Activated CD4-positive, alpha-beta T cell treated with anti-CD3 and anti-CD28 coated beads, Interleukin-2, amount 50 U/mL, for 4 hours (primary cell): ENCODE measurements at places on chromosomes 4 and X.

- no peak for DNase-seq
These were observed 125.0 kb downstream of the BMPR1B start for GRCh38 chr4:94882756-94883155.

DNA sequence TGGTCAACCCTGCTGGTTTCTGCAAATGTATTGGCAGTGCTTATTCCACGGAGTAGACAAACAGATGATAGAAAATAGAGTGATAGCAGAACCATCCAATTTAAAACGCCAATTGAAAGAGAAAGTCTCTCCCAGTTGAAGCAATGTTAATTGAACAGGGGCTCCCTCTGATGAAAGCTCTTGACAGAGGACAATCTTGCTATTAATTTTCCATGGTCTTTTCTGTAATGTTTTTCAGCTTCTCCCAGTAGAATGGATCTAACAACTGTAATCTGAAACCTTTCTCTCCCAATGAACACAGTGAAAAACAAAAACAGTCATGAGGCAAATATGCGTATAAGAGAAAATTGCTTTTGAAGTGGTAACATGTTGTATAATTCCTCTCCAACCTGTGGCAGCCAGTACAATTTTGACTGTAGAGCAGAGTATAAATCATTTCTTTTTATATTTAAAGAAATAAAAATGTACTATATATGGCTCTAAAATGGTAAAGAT lies 225.1 kb upstream of the GALNTL6 start:
- no peak for DNase-seq

DNA sequence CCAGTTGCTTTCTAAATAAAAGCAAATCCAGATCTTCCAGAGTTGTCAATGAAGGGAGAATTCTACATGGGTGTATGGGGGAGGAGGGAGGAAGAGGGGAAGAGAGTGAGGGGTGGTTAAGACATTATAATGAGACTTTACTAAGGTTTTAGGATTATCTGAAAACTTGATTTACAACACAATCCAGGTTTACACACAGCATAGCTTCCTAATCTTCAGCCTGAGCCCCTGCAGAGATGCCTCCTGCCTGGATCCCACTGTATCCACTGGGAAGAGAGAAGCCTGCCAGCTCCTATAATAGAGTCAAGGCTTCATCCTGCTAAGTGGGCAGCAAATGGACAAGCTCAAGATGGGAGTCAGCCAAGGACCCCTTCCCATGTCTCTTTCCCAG lies 85.6 kb upstream of the KIT start:
- no peak for DNase-seq

- no peak for DNase-seq
These were observed 47.9 kb upstream of the RPA4 start for GRCh38 chrX:96835660-96836289.

- no peak for DNase-seq
These were observed 48.2 kb upstream of the EPGN start for GRCh38 chr4:74260036-74260435.

DNA sequence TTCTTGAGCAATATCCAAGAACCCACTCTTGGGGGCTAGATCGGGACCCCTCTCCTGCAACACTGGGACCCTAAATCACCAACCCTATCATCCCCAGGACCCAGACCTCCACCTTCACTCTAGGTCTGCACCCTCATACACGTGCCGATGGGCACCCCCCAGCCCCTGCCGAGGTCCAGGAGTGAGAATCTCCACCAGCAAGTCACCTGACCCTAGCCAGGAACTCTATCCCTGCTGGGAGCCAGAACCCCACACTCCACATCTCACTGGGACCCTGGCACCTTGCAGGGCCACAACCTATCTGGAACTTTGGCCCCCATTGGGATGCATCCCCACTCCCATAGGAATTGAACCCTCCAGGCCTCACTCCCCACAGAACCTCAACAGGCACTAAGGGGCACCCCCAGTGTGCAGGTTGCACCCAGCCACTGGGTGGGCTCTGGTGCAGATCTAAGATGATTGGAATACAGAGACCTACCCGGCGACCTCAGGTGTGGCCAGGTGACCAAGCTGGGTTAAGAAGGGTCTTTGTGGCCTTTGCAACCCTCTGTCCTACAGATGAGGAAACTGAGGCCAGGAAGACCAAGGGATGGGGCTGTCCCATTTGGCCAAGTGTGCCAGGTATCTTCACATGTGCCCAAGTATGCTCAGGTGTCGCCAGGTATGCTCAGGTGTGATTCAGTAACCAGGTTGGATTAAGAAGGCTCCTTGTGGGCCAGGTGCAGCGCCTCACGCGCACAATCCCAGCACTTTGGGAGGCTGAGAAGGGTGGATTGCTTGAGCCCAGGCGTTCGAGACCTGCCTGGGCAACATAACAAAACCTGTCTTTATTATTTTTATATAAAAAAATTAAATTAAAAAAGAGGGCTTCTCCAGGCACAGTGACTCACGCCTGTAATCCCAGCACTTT lies 3.1 kb upstream of the DHRSX start:
- no peak for DNase-seq

GRCh38 chrX:140503238-140503601 lies 1.6 kb downstream of the SOX3 start:
- no peak for DNase-seq

DNA sequence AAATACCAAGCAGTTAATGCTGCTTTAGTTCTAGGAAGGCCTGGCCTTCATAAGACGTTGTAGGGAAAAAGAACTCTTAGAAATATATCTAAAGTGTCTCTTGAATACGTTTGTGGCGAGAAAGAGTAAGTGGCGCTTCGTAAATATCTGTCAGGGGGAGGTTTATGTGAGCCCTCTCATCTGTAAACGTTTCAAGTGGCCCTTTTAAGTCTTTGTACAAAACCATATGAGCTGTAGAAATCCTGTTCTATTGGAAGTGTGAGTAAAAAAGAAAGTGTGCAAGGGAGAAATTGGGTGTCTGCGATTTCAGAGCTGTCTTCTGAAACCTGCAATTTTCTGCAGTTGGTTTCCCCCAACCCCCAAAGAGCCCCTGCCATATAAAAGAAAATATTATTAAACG lies 8.6 kb upstream of the INTU start:
- DNase-seq = no peak

- no peak for DNase-seq
These were observed 144.6 kb downstream of the CDS1 start for GRCh38 chr4:84727491-84727890.

DNA sequence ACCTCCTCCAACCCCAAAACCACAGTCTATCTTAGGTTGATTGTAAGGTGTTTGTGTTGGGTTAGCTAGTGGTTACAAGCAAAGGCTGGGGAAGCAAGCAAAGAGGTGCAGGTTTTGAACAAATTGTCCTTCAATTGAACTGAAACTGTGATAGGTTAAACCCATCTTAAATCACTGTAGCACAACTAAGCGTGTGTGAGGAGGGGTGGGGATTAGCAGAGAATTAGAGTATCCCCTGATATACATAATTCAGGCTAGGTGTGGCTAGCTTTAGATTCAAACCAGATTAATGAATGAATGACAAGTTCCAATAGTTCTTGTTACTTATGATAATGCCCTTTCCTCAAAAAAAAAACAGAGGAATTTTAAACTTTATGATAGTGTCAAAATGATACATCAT lies 191.0 kb upstream of the POF1B start:
- no peak for DNase-seq

DNA sequence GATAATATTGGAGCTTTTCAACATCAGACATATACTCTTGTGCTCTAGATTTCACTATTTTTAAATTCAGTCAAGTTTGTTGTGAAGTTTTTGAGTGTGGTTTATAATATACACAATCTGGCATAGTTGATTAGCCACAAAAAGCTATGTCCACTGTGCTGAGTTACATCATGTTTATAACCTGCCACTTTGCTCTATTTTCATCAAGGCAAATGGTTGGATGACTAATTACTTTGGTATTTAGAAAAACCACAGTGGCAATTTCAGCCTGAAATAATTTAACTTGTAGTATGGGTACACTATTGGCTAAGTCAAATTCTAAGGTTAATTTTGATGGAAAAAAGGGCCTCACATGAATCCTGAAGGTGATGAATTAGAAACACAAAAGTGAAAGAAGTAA lies 262.6 kb downstream of the C4orf33 start:
- DNase-seq = no peak

DNA sequence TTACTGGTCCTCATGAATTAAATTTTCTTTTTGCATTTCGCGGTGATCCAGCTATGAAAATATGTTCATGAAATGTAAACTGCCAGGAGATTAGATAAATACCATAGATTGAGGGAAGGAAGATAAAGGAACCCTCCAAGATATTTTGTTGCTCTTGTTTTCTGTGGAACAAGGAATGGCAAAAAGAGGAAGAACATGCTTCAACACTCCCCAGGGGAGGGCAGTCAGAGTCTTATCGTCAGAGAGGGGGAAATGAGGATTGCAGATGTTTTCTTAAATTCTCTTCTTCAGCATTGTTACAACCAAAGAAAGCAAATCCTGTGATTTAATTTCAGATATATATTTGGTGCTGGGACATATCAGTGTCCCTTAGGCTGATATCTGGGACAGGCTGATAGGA lies 9.5 kb upstream of the SFRP2 start:
- no peak for DNase-seq

DNA sequence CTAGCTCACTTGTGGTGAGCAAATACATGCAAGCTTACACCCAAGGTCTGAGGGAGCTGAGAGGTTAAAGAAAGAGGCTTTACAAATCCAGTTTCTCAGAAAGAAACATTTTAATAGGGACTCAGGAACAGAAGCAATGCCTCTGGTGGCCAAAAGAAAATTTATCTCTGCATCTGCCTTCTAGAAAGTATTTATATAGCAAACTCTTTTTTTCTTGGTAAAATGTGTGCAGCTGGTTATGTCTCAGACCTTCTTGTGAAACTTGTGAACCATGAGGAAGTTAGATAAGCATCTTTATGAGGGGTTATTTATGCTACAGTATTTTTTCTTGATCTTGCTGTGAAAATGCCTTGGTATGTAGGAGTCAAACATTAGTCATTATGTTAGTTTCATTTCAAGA lies 48.5 kb upstream of the CYSLTR1 start:
- no peak for DNase-seq

- DNase-seq = no peak
These were observed 79.3 kb downstream of the FRAS1 start for GRCh38 chr4:78136109-78137081.

GRCh38 chrX:53321230-53321942 lies 40.0 kb upstream of the IQSEC2 start:
- no peak for DNase-seq

DNA sequence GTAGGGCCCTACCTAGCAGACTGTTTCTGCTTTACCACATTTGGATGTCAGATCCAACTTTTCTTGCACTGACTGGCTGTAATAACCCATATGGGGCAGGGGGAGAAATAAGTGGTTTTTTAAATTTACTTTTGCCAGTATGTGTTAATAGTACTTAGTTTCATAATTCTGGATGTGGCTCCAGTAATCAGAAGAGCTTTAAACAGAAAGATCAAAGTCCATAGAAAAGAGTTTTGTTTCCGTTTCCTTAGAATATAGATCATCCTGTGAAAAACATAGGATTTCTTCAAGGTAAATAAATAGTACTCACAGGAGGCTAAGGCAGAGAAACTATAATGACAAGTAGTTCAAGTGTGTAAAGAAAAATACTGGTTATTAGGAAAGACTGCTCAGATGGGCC lies 85.6 kb downstream of the SLC39A8 start:
- no peak for DNase-seq

- DNase-seq = no peak
These were observed 315.2 kb downstream of the GRID2 start for GRCh38 chr4:92618968-92619367.

DNA sequence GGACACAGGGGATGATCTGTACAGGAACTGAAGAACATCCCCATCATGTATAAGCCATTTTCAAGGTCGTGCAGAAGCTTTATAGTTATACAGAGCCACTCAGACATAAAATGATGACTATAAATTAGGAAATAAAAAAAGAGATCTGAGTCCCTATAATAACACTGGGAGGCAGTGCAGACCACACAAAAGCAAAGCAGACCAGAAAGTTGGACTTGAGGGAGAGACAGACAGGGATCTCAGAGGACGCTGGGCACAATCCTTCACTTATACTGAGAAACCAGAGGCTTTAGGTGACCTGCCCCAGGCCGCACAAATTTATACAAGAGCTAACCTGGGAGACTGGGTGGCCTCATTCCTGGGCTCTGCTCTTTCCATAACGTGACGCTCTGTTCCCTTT lies 70.5 kb downstream of the HADH start:
- no peak for DNase-seq

GRCh38 chr4:164725066-164725465 lies 28.9 kb upstream of the SMIM31 start:
- DNase-seq = no peak

DNA sequence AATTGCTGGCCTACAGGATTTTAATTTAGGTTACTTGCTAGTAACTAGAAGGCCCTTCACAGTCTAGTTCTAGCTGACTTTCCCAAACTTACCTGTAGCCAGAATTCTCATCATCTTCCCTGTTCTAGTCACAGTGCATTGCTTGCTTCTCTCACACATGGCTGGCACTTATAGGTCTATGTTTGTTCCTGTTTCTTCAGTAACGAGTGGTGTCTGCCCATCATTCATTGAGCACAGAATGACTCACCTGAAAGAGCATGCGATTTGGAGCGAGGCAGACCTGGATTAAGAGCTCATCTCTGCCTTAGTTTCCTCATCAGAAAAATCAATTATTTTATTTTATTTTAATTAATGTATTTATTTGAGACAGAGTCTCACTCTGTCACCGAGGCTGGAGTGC lies 201.7 kb upstream of the ANK2 start:
- no peak for DNase-seq

- no peak for DNase-seq
These were observed 82.0 kb upstream of the PITX2 start for GRCh38 chr4:110704748-110705439.

- no peak for DNase-seq
These were observed 30.7 kb downstream of the TSPAN5 start for GRCh38 chr4:98627531-98628257.

DNA sequence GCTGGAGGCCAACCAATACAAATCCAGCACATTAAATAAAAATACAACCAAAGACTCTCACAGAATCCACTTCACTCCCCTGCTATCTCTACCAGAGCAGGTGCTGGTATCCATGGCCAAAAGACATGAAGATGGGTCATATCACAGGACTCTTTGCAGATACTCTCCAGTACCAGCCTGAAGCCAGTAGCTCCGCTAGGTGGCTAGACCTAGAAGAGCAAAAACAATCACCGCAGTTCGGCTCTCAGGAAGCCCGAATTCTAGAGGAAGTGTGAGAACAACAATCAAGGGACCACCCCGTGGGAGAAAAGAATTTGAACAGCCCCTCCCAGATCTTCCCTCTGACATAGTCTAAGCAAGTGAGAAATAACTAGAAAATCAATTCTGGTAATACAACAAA lies 20.2 kb downstream of the CLIC2 start:
- no peak for DNase-seq

DNA sequence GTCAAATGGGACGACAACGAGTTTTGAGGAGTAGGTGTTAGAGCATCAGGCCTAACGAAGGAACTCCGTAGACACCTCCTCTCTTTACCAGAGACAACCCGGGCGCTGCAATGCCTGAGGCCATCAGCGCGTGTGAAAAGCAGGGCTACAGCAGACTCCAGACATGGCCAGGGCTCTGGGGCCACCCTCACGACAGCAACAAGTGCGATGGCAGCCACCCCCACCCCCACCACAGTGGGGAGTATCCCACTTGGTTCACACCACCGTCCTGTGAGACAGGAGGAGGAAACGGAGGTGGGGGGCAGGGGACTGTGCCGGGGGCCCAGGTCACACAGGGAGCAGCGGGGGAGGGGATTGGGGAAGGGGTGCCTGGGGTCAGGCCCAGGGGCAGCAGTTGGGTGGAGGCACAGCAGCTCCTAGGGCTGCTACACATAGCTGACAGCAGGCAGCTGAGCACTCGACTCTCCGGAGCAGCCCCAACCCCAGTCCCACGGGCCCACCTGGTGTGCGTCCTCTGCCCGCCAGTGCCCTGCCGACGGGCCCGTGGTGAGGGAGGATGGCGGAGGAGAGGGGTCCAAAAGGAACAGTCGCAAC lies 8.5 kb downstream of the LRPAP1 start:
- no peak for DNase-seq
